ENCODE measurements at places on chromosomes 13 and 19. TPM values are rescaled to one million over a fixed set of nuclear protein-coding genes. Genes with fewer than 3 reads are reported as not detected.

DNA sequence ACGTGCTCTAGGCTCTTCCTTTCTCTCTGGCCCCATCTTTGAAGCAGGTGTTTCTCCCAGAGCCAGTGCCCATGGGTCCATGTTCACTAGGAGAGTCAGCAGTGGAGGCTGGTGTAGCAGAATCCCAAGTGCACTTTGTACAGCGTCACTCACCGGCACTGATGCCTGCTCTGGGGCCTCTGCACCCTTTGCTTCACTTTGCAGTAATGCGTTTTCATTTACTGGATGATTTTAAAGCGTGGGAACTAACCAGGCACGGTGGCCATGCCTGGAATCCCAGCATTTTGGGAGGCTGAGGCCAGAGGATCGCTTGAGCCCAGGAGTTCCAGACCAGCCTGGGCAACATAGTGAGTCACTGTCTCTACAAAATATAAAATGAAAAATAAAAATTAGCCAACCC is 30.7 kb downstream of the SLC25A42 start:
- H3K27ac ChIP-seq: no peak overlapping the region
- no peaks in the 10 kb centered on the region for H3K36me3 ChIP-seq
- no peaks in the 10 kb centered on the region for H3K27me3 ChIP-seq
- H3K4me1 ChIP-seq: no peaks in the 10 kb centered on the region
- DNase-seq: no peak
- H3K4me3 ChIP-seq: no peak overlapping the region

DNA sequence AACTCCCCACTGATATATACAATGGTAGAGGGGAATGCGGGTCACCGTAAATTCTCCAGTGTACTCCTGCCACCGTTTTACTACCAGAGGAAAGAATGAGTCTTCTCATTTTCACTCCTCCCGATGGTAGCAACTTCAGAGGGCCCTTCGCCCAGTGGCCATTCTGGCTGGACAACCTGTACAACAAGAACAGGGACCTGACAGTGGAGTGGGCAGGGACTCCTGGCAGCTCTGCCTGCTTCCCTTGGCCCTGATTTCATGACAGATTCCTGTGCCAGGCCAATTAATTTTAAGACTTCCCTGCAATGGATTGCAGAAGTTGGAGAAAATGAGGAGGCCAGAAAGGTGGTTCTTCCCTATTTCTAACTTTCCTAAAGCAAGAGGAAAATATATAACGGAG is 148.9 kb downstream of the GPC6 start:
- H3K4me1 ChIP-seq: no peaks in the 10 kb centered on the region
- no peaks in the 10 kb centered on the region for H3K36me3 ChIP-seq
- H3K27me3 ChIP-seq: no peaks in the 10 kb centered on the region
- no peak overlapping the region for H3K4me3 ChIP-seq
- no peak for DNase-seq

- H3K27ac ChIP-seq: no peak overlapping the region
- H3K4me3 ChIP-seq: no peak overlapping the region
- H3K4me1 ChIP-seq: no peaks in the 10 kb centered on the region
Measured at GRCh38 chr13:94345374-94346195, 133.9 kb downstream of the DCT start.

- no peak overlapping the region for H3K4me3 ChIP-seq
- no peak for DNase-seq
- no peaks in the 10 kb centered on the region for H3K36me3 ChIP-seq
- no peaks in the 10 kb centered on the region for H3K27me3 ChIP-seq
- no peaks in the 10 kb centered on the region for H3K4me1 ChIP-seq
Measured at GRCh38 chr13:58955546-58956385, 1208.0 kb downstream of the DIAPH3 start.

GRCh38 chr19:36266375-36266961 is 51.6 kb downstream of the ZNF146 start:
- no peak overlapping the region for H3K27ac ChIP-seq
- H3K4me3 ChIP-seq: no peak overlapping the region
- no peaks in the 10 kb centered on the region for H3K4me1 ChIP-seq
- H3K27me3 ChIP-seq: no peaks in the 10 kb centered on the region
- peak; percentile 61 for DNase-seq
- no peaks in the 10 kb centered on the region for H3K36me3 ChIP-seq

- no peaks in the 10 kb centered on the region for H3K36me3 ChIP-seq
- no peaks in the 10 kb centered on the region for H3K4me1 ChIP-seq
- no peak for DNase-seq
- H3K27ac ChIP-seq: no peak overlapping the region
- H3K27me3 ChIP-seq: no peaks in the 10 kb centered on the region
Measured at GRCh38 chr19:5225486-5226345, 114.9 kb downstream of the PTPRS start.

GRCh38 chr13:24564881-24565280 is 52.3 kb upstream of the PARP4 start:
- H3K4me3 ChIP-seq: no peak overlapping the region
- no peak for DNase-seq
- no peaks in the 10 kb centered on the region for H3K36me3 ChIP-seq

- H3K27ac ChIP-seq: peak overlapping the region; percentile 90
- no peaks in the 10 kb centered on the region for H3K27me3 ChIP-seq
- H3K4me3 ChIP-seq: no peak overlapping the region
- H3K4me1 ChIP-seq: peaks cover 43% of the 10 kb centered on the region
- H3K36me3 ChIP-seq: no peaks in the 10 kb centered on the region
- peak; percentile 81 for DNase-seq
Measured at GRCh38 chr19:34366738-34367623, 2.0 kb downstream of the GPI start.

GRCh38 chr19:13062317-13062716 is 40.3 kb downstream of the LYL1 start:
- H3K27ac ChIP-seq: no peak overlapping the region
- no peaks in the 10 kb centered on the region for H3K27me3 ChIP-seq
- no peak for DNase-seq
- peaks cover 29% of the 10 kb centered on the region for H3K4me1 ChIP-seq
- no peaks in the 10 kb centered on the region for H3K36me3 ChIP-seq

- peak; percentile 28 for DNase-seq
- no peak overlapping the region for H3K4me3 ChIP-seq
- H3K36me3 ChIP-seq: no peaks in the 10 kb centered on the region
- H3K27ac ChIP-seq: no peak overlapping the region
Measured at GRCh38 chr19:58009666-58010301, 7.2 kb upstream of the ZNF606 start.

DNA sequence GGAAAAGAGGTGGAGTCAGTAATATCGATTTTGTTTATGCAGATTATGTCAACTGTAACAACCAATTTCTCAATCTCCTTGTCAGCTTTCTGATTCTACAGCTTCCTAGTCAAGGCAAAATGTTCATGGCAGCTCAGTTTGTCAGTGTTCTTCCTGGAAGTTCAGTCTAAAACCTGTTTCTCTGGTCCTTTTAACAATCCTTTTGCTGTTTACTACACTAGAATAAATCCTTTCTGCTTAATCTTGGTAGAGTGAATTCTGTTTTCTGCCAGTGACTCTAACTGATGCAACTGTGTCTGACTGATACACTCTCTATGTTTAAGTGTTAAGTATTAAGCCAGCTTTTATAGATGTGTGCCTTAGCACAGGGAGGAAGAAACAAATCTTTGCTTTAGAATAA is 516.9 kb upstream of the KLF12 start:
- no peaks in the 10 kb centered on the region for H3K36me3 ChIP-seq
- H3K27me3 ChIP-seq: no peaks in the 10 kb centered on the region
- no peak for DNase-seq
- no peak overlapping the region for H3K27ac ChIP-seq

DNA sequence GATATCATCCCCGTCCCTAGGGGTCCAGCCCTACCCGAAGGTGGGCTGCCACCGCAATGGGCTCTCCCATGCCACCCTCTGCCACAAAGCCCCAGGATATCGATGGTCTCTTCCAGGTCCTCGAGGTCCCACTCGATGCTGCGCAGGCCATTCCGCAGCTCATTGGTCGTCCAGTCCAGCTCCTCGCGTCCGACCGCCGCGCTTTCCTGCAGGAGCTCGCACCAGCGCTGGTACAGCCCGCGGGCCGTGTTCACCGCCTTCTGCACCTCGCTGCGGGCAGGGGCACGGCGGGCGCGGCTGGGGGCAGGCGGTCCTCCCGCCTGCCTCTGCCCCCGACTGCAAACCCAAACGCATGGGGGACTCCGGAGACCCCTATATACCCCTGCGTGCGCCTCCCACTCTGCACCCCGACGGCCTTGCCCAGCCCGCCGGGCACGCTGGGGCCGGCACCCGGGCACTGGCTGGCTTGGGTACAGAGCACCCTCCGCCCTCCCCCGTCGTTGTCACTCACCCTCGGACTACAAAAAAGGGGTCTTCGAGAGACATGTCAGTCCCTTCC is 468 bp downstream of the STX10 start:
- peak; percentile 71 for DNase-seq
- no peaks in the 10 kb centered on the region for H3K36me3 ChIP-seq
- no peaks in the 10 kb centered on the region for H3K27me3 ChIP-seq
- peak overlapping the region; percentile 98 for H3K27ac ChIP-seq

- DNase-seq: no peak
- no peak overlapping the region for H3K27ac ChIP-seq
- no peaks in the 10 kb centered on the region for H3K4me1 ChIP-seq
Measured at GRCh38 chr19:29837448-29837981, 25.7 kb downstream of the CCNE1 start.

GRCh38 chr13:48138270-48138669 is 43.4 kb upstream of the MED4 start:
- no peaks in the 10 kb centered on the region for H3K27me3 ChIP-seq
- no peak for DNase-seq
- H3K4me1 ChIP-seq: no peaks in the 10 kb centered on the region
- H3K4me3 ChIP-seq: no peak overlapping the region
- no peak overlapping the region for H3K27ac ChIP-seq

- H3K36me3 ChIP-seq: no peaks in the 10 kb centered on the region
- no peak for DNase-seq
- H3K4me3 ChIP-seq: no peak overlapping the region
- no peak overlapping the region for H3K27ac ChIP-seq
Measured at GRCh38 chr13:94705081-94706030, 7.0 kb downstream of the SOX21 start.

DNA sequence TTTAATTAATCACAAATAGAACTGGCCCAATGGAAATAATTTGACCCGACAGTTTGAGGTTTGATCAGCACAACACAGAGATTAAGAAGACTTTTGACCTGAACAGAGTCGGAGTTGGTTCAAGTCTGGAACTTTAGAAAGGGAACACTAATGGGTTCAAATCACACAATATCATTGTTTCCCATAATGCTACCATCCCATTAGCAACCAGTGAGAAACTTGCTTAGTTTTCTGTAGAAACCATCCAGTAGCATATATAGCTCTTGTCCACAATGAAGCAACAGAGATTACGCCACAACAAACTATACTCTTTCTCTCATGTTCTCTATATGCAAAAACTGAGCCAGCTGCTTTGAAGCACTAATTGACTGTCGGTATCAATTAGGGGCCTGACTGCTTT is 376.9 kb upstream of the SPRY2 start:
- DNase-seq: no peak
- H3K4me3 ChIP-seq: no peak overlapping the region
- no peaks in the 10 kb centered on the region for H3K27me3 ChIP-seq
- H3K36me3 ChIP-seq: no peaks in the 10 kb centered on the region

- peaks cover 25% of the 10 kb centered on the region for H3K36me3 ChIP-seq
- no peaks in the 10 kb centered on the region for H3K27me3 ChIP-seq
- H3K4me3 ChIP-seq: no peak overlapping the region
- no peaks in the 10 kb centered on the region for H3K4me1 ChIP-seq
- H3K27ac ChIP-seq: no peak overlapping the region
Measured at GRCh38 chr19:2810141-2811091, 9.3 kb upstream of the ZNF554 start.

GRCh38 chr19:12938779-12939601 is 581 bp downstream of the CALR start:
- H3K4me3 ChIP-seq: peak overlapping the region; percentile 97
- no peaks in the 10 kb centered on the region for H3K27me3 ChIP-seq
- H3K27ac ChIP-seq: peak overlapping the region; percentile 91
- H3K36me3 ChIP-seq: peaks cover 46% of the 10 kb centered on the region
- peaks cover 6% of the 10 kb centered on the region for H3K4me1 ChIP-seq

- no peaks in the 10 kb centered on the region for H3K4me1 ChIP-seq
- H3K27ac ChIP-seq: peak overlapping the region; percentile 93
- peak; percentile 39 for DNase-seq
- H3K4me3 ChIP-seq: peak overlapping the region; percentile 95
- H3K36me3 ChIP-seq: peaks cover 18% of the 10 kb centered on the region
Measured at GRCh38 chr19:16325161-16325527, 518 bp downstream of the KLF2 start.

- H3K4me1 ChIP-seq: peaks cover 10% of the 10 kb centered on the region
- no peak for DNase-seq
- no peak overlapping the region for H3K4me3 ChIP-seq
- no peaks in the 10 kb centered on the region for H3K27me3 ChIP-seq
- no peak overlapping the region for H3K27ac ChIP-seq
Measured at GRCh38 chr13:31887286-31887685, 144.3 kb upstream of the FRY start.

The ZNF667 gene
- 6.5 TPM for total RNA-seq

The KLHL1 gene
- total RNA-seq: 0.14 TPM

The RASAL3 gene
- total RNA-seq: 6.8 TPM

The MYO1F gene
- 27.1 TPM for total RNA-seq

The DPF1 gene
- total RNA-seq: not detected

The NECTIN2 gene
- total RNA-seq: 223 TPM

All from adrenal gland (tissue), 19 donors.